ENCODE measurements at places on chromosomes 2 and 18.

- DNase-seq = no peak
These were observed 41.3 kb downstream of the LHCGR start for GRCh38 chr2:48714245-48714644.

DNA sequence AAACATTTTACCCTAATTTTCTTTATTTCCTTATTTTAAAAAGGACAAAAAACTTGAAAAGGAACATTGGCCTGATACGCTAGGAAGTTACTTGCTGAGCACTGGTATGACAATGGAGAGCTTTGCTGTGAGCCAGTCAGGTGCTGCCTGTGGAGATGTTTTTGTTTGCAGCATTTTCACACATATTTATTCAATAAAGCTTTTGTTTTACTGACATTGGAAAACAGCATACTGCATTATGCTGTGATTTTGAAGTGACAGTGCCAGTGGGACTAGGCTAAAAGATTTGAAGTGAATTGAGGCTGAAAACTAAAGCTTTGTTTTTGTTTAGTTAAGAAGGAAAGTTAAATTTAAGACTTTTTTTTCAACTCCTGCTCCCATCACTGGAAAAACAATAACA lies 470.7 kb upstream of the ZEB2 start:
- no peak for DNase-seq

- DNase-seq = no peak
These were observed 21.9 kb downstream of the CASP10 start for GRCh38 chr2:201204655-201205514.

DNA sequence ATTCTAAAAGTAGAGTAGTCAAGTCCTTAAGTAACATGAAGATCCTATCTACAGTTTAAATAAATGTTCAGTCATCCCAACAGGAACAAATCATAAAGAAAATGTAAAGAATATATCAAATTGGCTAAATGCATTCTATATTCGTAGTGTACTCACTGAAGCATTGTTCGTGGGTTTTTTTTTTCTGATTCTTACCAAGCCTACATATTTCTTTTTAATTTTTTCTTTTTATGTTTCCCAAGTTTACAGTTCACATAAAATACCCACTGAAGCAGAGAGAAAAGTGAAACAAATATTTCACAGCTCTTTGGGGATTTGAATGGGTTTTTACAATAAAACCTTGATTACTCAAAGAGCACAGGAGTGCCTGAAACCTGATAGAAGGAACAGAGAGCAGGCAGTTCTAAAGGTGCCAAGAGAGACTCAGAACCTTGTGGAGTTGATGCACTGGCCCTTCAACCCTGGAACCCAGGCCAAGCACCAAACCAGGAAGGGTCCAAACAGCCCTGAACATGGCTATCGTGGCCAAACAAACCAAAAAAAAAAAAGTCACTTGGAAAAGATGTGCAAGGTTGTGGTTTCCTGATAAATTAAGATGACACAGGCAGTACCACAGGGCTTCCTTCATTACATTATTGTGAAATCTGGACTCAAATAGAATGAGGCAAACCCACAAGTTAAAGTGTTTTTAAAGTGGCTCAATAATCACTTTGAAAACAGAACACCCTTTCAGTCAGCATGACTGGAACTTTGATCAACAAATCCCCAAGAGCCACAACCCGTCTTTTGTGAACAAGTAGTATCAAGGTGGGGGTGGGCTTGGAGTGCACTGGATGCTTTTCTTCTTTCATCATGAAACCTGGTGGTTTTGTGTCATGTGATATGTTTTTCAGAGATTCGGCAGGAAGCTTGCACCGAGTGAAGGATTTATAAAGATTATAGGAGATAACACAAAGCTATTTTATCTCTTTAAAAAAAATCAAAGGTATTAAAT lies 245.0 kb upstream of the FN1 start:
- DNase-seq = peak; percentile 37

DNA sequence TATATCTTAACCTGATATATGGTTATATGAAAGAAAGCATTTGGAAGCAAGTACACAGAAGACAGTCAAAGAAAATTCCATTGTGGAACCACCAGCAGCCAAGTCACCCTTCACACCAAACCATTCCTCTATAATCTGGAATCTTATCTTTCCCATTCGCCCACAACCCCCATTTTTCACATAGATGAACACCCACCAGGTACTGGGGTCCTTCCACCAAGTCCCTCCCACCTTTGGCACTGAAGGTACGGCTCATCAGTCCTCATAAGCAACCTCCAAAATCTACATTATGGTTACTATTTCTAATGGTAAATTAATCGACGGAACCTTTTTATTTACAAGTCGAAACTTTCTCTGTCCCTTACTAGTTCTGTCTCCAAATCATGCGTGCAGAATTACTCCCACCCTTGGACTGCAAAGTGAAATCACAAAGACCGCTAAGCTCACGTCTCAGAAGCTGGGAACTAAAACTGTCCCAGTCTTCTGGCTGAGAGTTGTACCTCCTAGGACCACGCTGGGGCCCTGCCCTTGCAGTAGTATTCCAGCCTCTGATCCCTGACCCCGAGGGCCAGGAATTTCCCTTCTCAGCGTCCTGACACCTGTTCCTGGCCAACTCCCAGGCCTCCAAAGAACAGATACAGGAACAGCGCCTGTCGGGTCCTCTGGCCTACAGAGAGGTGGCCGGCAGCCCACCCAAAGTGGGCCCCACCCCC lies 702 bp downstream of the OLA1 start:
- DNase-seq = no peak

GRCh38 chr2:33581872-33582271 lies 17.2 kb downstream of the FAM98A start:
- DNase-seq = no peak

- DNase-seq = no peak
These were observed 152.0 kb downstream of the GREB1L start for GRCh38 chr18:21393986-21394385.

- no peak for DNase-seq
These were observed 2186.3 kb upstream of the CELF4 start for GRCh38 chr18:39751921-39752320.

DNA sequence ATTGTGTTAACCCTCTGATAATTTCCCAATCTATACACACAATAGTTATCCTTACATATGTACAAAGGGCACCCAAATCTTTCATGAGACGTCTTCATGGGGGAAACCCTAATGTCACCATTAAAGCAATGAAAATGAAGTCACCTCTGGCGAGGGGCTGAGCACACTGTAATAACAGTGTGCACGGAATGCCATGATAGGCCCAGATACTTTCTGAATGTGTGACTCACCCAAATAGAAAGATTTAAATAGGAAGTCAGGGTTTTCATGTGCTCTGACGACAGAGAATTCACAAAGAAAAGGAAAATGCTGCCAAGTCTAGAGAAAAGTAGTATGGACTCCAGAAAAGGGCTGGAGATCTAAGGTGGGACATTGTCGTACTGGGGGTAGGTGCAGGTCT lies 128.3 kb downstream of the SATB2 start:
- DNase-seq = no peak

DNA sequence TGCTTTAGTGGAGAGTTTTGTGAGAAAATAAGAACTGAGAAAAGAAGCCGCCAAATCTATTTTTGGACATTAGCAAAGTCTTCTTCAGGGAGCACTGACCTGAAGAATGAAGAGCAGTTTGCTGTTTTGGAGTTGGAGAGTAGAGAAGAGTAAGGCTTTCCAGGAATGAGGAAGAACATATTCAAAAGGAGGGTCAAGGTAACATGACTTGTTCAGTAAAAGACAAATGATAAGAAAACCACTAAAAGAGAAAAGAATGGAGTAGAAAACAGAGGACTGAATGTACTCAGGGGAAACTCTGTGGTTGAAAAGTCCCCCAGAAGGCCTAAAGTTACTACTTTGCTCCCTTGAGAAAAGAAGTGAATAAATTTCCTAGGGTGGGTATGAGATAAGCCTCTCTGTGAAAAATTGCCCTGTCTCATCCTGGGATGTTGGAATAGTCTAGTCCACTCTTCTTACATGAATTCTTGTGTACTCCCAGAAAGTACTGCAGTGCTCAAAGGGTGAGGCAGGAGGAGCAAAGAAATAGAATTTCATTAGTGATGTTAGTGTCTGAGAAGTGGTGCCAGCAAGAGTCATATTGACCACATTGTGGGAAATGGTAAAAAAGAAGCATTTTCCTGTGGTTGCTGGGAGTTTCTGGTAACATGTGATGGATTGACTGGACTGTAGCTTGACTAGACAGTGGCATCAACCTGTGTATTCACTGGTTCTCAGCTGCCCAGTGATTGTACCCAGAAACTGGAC lies 27.8 kb downstream of the MBD5 start:
- DNase-seq = no peak

- DNase-seq = no peak
These were observed 73.0 kb downstream of the FARSB start for GRCh38 chr2:222582928-222583327.

DNA sequence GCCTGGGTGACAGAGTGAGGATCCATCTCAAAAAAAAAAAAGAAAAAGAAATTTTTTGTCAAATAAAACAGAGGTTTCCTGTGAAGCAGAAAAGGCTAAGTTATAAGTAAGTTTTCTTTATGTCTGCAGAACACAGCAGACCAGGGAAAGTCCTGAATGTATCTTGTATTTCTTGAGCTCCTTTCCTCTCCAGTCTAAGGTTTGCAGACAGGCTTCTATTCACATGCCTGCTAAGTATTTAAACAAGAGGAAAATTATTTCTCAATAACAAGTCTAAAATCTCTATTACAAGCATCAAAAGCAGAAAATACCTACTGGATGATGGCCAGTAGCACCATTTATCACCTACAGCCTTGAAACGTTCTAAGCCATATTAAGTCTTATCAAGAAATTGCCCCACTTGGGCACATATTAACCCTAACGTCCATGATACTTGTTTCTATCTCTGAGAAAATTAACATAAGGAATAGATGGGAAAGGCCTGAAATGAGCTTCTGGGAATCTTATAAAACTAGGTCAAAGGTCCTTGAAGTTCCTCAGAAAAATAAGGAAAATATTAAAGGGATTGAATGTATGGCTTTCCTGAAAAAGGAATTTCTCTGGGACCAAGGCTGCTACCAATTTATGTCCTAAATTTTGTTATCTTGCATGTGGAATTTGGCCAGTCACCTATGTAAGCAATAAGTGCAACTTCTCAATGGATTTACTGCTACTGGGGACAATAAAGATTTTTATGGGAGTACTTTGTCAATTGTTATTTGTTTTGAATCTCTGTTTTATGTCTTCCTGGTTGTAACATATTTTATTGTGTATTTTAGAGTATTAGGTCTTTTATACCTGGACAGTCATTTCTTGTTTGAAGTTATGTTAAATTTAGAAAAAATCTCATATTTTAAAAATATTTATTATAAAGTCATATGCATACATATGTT lies 3.0 kb upstream of the REG1A start:
- DNase-seq = no peak

- DNase-seq = no peak
These were observed 1.9 kb downstream of the CMPK2 start for GRCh38 chr2:6863792-6864191.

- no peak for DNase-seq
These were observed 196.9 kb downstream of the C1D start for GRCh38 chr2:67865917-67866316.

DNA sequence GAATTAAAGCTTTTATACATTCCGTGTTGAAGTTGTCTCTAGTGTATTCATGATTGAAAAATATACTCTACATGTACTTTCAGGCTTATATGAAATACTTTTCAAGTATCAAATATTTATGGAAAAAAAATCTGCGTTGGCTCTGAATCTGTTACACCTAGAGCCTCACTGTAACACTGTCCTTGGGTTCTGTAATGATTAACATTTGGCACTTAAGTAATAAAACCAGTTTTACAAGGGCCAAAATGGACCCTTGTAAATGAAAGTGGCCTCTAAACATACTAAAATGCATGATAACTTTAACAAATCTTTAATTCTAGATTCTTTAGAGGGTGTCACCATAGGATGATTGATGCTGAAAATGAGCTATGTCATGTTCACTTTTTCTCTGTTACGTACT lies 162.8 kb downstream of the PTPRM start:
- DNase-seq = no peak

DNA sequence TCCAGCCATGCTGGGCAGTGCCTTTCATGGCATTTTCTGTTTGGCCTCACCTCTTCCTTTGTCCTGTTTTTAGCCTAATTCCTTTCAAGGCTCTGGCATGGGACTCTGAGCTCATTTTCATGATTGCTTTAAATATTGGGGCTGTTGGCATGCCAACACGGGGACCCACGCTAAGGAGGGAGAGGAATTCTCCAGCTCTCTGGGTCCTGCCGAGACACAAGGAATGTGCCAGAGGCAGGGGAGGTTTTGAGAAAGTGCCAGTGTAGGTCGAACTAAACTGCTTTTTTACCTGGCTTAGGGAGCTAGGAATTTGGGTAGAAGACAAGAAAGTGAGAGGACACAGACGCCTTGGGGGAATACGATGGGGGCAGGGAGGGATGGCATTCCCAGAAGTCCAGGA lies 42.3 kb downstream of the RPL37A start:
- DNase-seq = no peak

DNA sequence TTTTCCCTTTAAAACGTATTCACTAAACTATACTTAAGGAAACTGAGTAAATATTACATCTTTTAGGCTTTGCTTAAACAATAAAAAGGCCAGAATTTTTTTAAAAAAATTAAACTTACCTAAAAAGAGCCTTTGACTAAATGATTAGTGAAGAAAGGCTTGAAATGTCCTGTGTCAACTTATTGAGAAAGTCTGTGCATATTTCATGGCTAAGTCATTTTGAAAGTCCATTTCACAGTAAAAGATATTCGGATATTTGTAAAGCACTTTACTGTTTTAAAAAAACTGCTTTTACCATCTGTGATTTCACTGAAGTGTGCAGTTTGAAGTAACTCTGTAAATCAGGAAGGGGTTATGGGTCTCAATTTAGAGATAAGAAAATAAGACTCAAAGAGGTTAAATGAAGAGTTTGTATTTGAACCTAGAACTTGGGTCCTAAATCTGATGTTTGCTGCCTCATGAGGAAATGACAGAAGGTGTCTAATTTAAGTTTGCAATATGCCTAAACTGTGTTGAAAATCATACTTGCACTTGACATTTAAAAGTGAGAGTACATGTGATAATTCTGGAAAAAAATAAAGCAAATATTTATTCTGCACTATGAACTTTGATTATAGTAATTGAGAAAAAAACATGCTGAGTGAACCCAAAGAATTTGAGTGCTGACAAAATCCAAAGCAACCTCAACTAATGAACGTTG lies 50.5 kb downstream of the RAB27B start:
- no peak for DNase-seq

DNA sequence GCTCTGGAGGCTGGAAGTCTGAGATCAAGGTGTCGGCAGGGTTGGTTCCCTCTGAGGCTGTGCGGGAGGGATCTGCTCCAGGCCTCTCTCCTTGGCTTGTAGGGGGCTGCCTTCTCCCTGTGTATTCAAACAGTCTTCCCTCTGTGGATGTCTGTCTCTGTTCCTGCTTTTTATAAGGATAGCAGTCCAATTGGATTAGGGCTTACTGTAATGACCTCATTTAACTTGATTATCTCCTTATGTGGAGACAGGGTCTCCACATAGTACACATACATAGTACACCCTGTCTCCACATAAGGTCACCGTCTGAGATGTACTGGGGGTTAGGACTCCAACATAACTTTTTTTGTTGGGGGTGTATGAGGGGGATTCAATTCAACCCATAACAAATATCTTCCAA lies 30.5 kb downstream of the TCF7L1 start:
- DNase-seq = no peak
